SK-MEL-5 (cell line): ENCODE measurements at places on chromosomes 5 and 9. TPM values are rescaled to one million over a fixed set of nuclear protein-coding genes. Genes with fewer than 3 reads are reported as not detected.

C5orf52 gene
- not detected in 2 replicates for total RNA-seq

BNC2 gene
- 23.5 and 24.2 TPM in 2 replicates for total RNA-seq

CENPK gene
- 25.5 and 28.2 TPM in 2 replicates for total RNA-seq

CER1 gene
- not detected in 2 replicates for total RNA-seq

SERF1A gene
- 6.6 and 10.0 TPM in 2 replicates for total RNA-seq
